ENCODE measurements at places on chromosomes 1 and 21.

GRCh38 chr1:9763914-9764313 lies 59.9 kb downstream of the CLSTN1 start:
- no peak for DNase-seq

DNA sequence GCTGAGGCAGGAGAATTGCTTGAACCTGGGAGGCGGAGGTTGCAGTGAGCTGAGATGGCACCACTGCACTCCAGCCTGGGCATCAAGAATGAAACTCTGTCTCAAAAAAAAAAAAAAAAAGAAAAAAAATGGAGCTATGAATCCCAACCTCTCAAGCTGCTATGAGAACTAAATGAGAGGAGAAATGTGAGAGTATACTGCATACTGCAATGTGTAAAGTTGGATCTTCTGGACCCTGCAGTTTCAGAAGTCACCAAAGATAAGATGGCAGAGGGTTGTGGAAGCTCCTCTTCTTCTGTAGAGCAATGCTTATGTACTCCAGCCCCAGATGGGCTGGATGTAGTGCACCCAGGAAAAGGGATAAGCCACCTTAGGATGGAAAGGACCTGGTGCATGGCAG lies 55.6 kb downstream of the PLXNA2 start:
- no peak for DNase-seq

- no peak for DNase-seq
Observed at GRCh38 chr1:172638249-172638648, 20.7 kb upstream of the FASLG start.

GRCh38 chr1:6596351-6596750 lies 6.3 kb downstream of the KLHL21 start:
- DNase-seq = no peak

DNA sequence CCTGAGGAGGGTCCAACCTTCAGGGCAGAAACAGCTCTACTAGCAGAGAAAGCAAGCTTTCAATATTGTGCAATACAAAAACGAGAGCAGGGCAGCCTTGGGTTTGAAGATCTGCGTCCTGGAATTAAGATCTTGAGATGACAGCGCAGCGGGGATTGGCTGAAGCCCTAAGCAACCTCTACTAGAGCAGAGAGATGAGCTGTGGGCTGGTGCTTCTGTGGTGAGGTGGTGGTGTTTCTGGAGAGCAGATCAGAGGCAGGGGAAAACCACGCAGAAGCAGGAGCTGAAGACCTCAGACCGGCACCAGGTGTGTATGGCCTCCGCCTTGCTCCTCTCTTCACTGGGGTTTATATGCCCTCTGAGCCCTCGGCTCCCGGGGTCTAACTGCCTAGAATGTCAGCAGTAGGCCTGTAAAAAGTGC lies 12.5 kb downstream of the TRAF3IP3 start:
- DNase-seq = no peak

DNA sequence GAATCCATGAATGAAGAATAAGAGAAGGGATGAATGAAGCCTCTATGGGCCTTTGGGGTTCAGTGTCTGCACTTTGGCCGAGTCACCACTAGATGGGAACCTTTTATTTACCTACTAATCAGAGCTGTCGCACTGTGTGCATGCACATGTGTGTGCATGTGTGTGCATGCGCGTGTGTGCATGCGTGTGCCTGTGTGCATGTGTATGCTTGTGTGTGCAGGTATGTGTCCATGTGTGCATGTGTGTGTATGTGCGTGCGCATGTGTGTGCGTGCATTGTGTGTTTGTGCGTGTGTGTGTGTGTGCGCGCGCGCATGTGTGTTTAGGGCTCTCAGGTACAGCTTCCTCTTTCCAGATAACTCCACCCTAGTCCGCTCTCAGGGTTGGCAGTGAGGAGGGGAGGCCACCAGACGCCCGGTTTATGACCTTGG lies 20.4 kb upstream of the UBXN10 start:
- no peak for DNase-seq

- no peak for DNase-seq
Observed at GRCh38 chr1:147236959-147237791, 5.3 kb upstream of the CHD1L start.

- DNase-seq = no peak
Observed at GRCh38 chr1:209869291-209870149, 41.7 kb downstream of the UTP25 start.

- no peak for DNase-seq
Observed at GRCh38 chr1:70477090-70477489, 66.0 kb downstream of the CTH start.

DNA sequence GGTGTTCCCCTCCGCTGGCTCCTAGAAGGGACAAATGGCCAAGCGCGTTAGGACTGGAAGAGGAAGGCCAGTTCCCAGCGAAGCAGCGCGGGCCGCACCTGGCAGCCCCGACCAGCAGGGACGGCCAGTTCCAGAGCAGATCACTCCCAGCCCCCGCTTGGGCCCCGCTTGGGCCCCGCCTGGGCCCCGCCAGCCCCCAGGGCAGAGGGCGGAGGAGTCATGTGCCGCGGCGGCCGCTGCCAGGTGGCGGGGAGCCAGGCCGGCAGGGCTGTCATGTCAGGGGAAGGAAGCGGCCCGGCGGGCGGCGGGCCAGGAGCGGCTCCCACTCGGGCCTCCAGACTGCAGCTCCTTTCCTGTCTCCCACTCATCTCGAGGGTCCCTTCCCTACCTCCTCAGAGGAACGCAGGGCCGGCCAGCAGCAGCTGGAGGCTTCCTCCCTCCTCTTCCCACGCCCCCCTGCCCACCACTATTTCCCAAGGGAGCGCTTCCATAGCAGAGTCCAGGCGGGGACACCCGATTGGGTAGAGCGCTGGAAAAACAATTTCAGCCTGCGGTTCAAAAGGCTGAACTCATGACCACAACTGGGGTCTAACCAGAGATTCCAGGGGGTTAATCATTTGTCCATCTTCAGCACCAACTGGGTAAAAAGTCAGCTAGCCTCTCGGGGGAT lies 16.5 kb downstream of the ZNF697 start:
- peak; percentile 58 for DNase-seq

- no peak for DNase-seq
Observed at GRCh38 chr1:243475966-243476365, 220.1 kb downstream of the SDCCAG8 start.

DNA sequence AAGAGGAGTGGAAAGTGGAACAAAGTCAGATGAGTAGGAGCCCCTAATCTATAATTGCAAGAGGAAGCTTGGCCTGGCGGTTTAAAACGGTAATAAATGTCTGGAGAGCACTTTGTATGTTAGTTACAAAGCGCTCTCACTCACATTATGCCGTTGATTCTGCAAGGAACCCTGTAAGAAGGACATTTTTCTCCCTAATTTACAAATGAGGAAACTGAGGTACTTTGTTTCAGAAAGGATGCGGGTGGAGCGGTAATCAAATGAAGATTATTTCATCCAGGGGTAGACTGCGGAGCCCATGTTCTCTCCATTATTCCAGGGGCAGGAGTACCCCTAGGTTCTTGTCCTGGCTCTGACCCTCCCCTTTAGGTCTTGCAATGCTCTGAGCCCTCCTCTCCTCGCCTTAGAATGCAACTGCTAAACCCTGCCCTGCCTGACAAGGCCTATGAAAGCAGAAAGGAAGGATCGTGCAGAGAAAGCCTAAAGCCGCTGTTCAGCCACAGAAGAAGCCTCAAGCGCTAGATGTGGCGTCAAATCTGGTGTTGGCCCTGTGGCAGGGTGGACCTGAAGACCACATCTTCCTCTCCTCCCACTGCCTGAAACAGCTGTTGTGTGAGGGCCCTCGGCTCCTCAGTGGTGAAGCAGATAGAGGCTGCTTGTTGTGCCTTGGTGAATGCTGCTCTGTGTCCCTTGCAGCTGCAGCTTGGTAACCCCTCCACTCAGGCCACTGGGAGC lies 588 bp upstream of the PACC1 start:
- DNase-seq = no peak

- no peak for DNase-seq
Observed at GRCh38 chr1:235416662-235417049, 49.4 kb downstream of the TBCE start.

GRCh38 chr1:219359126-219359525 lies 185.4 kb downstream of the LYPLAL1 start:
- no peak for DNase-seq

DNA sequence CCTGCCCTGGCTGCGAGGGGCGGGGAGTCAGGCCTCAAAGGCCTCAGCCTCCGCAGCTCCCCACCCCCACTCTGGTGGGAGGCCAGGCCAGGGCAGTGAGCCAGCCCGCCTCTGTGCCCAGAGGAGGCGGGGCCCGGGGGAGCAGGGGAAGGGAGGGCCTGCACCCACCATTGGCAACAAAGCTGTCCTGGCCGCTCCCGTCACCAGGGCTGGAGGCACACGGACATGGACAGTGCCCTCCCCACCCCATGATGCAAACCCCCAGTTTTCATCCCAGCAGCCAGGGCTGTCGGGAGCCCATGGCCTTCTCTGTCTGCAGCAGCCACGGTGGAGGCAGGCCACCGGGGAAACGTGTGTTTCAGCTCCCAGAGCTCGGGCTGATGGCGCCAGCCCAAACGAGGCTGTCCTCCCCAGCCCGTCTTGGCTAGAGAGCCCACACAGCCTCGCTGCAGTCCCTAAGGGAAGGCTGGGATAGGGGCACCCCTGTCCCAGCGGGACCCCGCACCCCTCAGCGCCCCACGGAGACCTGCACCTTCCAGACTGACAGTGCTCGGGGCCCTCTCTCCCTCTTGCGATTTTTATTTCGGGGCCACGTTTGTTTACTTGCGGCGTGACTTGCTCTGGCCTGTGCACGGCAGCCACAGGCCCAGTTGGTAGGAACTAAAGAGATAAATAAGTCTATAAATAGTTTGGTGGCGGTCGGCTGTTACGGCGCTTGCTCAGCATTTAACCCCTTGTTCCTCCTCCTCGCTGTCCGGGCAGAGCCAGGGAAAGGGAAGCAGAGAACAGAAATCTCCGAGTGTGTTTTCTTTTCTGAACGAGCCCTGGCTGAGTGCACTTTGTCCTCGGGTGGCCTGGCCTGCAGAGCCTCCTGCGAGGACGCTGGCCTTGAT lies 101.8 kb downstream of the PRDM16 start:
- DNase-seq = peak; percentile 57

DNA sequence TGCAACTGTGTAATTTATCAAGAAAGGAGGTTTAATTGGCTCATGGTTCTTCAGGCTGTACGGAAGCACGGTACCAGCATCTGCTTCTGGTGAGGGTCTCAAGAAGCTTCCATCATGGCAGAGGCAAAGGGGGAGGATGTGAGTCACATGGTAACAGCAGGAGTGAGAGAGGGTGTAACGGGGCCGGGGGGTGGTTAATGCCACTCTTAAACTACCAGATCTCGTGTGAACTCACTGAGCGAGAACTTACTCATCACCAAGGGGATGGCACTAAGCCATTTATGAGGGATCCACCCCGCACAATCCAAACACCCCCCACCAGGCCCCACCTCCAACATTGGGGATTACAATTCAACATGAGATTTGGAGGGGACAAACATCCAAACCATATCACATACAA lies 21.0 kb upstream of the IFFO2 start:
- no peak for DNase-seq

DNA sequence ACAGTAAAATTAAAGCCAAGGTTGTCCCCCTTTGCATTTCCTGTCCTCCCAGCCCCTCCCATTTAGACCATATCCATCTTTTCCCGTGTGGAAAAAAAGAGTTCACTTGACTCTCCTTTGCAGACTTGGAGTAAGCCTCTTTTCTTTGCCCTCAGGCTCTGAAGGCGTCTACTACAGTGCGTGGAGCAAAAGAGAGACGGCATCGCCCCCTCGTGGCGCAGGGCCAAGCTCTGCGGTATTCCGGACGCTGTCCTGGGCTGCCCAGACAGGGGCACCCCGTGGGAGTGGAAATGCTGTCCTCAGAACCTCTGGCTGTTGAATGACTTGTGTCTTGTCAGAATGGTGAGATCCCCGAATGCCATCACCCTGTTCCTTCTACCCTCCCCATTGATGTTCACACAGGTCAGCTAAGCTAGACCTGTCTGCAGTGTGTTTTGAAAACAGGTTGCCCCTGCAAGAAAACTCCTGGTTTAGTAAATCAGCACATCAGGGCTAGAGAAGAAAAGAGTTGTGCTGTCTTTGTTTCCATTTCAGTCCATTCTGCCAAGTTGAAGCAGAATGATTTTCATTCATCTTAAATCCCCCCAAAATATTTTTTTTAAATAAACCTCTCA lies 12.3 kb upstream of the GJA8 start:
- no peak for DNase-seq

GRCh38 chr1:36944883-36945282 lies 89.4 kb downstream of the GRIK3 start:
- DNase-seq = no peak

DNA sequence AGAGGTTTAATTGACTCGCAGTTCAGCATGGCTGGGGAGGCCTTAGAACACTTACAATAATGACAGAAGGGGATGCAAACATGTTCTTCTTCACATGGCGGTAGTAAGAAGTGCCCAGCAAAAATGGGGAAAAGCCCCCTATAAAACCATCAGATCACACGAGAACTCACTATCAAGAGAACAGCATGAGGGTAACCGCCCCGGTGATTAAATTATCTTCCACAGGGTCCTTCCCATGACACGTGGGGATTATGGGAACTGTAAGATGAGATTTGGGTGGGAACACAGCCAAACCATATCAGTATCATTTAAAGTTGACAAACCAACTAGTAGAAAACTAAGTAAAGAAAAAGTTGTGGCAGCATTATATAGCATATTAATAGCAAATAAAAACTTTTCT lies 71.3 kb upstream of the DNAJC6 start:
- DNase-seq = no peak

GRCh38 chr1:202682477-202682876 lies 27.8 kb downstream of the SYT2 start:
- DNase-seq = no peak

GRCh38 chr1:206971029-206971655 lies 882 bp upstream of the FCAMR start:
- no peak for DNase-seq

DNA sequence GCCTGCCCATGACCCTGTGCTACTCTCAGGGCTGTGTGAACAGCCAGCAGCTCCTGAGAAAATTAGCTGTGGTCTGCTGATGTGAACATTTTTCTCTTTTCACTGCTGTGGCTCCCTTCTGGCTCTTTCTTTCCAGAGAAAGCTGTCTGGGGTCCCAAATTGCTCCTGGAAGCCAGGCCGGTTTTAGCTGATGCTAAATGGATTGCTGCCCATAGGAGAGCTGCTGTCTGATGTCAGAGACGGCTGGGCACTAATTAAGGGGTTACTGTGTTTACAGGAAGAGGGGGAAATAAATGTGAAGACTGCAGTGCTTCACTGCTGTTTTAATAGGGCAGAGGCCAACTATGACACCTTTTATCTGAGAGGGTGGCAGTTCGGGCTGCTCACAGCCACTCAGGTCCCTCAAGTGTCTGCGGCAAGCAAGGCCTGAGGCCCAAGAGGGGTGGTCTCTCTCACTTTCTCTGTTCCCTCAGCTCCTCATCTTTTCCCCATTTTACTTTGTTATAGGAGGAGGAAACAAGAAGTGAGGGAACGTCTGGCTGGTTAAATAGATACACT lies 106.0 kb upstream of the GNG12 start:
- no peak for DNase-seq

- no peak for DNase-seq
Observed at GRCh38 chr1:109969146-109969829, 15.3 kb upstream of the AHCYL1 start.

- DNase-seq = no peak
Observed at GRCh38 chr1:234230414-234230862, 142.8 kb upstream of the COA6 start.

- no peak for DNase-seq
Observed at GRCh38 chr1:50129201-50129600, 20.5 kb downstream of the ELAVL4 start.

GRCh38 chr1:86461482-86461881 lies 7.2 kb upstream of the CLCA1 start:
- DNase-seq = no peak
